ENCODE measurements at places on chromosomes 16 and 17. TPM values are rescaled to one million over a fixed set of nuclear protein-coding genes. Genes with fewer than 3 reads are reported as not detected.

SLC39A11 gene
- total RNA-seq = 60.3 TPM

DNA sequence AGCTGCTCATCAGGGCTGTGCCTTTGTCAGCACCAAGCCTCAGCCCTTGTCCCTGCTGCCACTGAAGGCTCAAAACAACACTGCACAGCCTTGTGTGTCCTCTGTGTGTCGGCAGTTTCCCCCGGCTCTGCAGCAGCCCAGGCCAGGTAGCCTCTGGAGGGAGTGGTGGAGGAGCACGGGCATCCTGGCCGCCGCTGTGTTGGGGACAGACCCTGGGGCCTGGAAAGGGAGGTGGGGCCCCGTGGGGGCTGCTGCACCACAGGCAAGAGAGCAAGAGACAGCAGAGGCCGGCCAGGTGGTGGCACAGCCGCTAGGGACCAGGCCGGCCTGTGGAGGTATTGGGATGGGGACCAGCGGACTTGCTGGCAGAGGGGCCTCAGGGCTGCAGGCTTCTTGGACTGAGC is 96.9 kb upstream of the ZNF750 start:
- DNase-seq = no peak

- DNase-seq = no peak
These were observed 50.8 kb downstream of the TOM1L2 start for GRCh38 chr17:17921192-17922069.

CD300LF gene
- 2.5 TPM for total RNA-seq

DNA sequence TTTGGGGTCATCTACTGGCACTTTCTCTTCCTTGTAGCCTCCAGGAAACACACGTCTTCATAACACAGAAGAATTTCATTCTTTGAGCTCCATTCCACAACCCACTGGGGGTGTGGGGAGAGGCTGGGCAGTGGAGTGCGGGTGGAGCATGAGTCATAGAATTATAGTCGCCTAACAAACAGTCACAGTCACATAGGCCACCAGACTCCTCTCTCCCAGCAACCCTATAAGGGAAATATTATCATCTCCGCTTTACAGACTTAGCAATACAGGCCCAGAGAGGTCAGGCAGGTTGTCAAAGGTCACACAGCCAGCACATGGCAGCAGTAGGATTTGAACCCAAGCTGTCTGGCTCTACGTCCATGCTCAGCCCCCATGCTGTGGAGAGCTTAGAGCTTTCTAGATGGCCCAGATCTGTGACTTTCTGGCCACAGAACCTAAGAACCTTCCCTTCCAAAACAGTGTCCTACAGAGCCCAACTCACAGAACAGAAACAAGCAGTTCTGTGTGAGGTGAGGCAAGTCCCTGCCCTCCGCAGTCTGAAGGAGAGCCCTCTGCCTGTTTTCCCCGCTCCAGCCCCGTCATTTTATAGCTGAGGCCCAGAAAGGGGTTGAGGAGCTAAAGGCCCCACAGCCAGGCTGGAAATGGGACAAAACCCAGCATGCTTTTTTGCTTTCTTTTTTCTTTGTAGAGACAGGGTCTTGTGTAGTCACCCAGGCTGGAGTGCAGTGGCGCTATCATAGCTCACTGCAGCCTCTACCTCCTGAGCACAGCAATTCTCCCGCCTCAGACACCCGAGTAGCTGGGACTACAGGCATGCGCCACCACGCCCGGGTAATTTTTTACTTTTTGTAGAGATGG is 10.7 kb upstream of the LITAF start:
- peak; percentile 64 for DNase-seq

MYL4 gene
- not detected for total RNA-seq

DNA sequence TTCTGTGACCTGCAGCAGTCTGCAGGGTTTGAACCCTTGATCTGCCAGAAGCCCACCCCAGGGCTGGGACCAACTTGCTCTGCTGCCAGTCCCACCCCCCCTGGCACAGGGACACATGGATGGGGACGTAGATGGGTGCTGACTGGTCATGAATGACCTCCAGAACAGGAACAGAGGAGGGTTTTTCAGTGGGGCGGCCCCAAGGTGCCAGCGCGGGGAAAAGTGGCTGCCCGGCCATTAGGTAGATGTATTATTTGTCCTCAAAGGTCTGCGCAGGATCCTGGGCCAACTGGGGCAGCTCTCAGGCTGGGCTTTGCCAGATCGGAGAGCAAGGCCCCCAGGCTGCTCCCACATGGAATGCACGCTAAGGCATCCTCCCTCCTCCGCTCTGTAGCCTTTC is 265.2 kb upstream of the TNRC6C start:
- peak; percentile 31 for DNase-seq

CBLN1 gene
- total RNA-seq = 0.26 TPM

DNA sequence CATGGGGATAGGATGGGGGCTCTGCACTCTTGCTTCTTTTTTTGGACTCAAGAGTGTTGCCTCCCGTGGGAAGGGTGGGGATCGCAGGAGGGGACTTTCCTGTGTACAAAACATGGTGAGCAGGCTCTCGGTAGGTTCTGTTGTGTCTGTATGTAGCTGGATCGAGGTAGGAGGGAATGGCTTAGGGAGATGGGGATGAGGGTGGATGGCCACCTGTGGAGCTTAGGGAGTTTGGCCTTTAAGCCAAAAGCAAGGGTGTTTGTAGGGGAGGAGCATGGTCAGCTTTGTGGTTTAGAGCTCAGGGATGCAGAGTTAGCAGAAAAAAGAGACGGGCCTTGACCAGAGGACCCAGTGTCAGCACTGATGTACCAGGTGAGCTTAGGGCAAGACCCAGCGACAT is 11.0 kb upstream of the EDC4 start:
- no peak for DNase-seq
